WTC11 (cell line): ENCODE measurements at places on chromosomes 1 and 21. TPM values are rescaled to one million over a fixed set of nuclear protein-coding genes. Genes with fewer than 3 reads are reported as not detected.

ARHGEF2 gene
- total RNA-seq: 60.0 to 69.5 TPM (median 66.2 TPM) in 3 replicates

ARHGEF16 gene
- 15.5 to 17.2 TPM (median 16.1 TPM) in 3 replicates for total RNA-seq

MFAP2 gene
- 136 to 144 TPM (median 141 TPM) in 3 replicates for total RNA-seq

ITLN2 gene
- total RNA-seq: 5.9 to 7.8 TPM (median 7.0 TPM) in 3 replicates

LRRC7 gene
- total RNA-seq: not detected in 3 replicates

VANGL1 gene
- total RNA-seq: 13.3 to 15.8 TPM (median 13.9 TPM) in 3 replicates

PUSL1 gene
- total RNA-seq: 42.5 to 51.5 TPM (median 43.6 TPM) in 3 replicates

MYBPH gene
- not detected in 3 replicates for total RNA-seq

PRKCZ gene
- total RNA-seq: 51.9 to 52.9 TPM (median 52.5 TPM) in 3 replicates

NR1I3 gene
- total RNA-seq: 0.16 TPM in 1 of 3 replicates, not detected in the others

PDPN gene
- total RNA-seq: 128 to 158 TPM (median 135 TPM) in 3 replicates

SAMD13 gene
- 1.8 to 2.9 TPM (median 2.3 TPM) in 3 replicates for total RNA-seq

SMG5 gene
- 87.7 to 109 TPM (median 91.1 TPM) in 3 replicates for total RNA-seq

OR2T11 gene
- not detected in 3 replicates for total RNA-seq

OR2T35 gene
- total RNA-seq: not detected in 3 replicates

GRCh38 chr21:42513985-42514882 is 582 bp downstream of the SLC37A1 start:
- peak; percentile 71 for DNase-seq

DNA sequence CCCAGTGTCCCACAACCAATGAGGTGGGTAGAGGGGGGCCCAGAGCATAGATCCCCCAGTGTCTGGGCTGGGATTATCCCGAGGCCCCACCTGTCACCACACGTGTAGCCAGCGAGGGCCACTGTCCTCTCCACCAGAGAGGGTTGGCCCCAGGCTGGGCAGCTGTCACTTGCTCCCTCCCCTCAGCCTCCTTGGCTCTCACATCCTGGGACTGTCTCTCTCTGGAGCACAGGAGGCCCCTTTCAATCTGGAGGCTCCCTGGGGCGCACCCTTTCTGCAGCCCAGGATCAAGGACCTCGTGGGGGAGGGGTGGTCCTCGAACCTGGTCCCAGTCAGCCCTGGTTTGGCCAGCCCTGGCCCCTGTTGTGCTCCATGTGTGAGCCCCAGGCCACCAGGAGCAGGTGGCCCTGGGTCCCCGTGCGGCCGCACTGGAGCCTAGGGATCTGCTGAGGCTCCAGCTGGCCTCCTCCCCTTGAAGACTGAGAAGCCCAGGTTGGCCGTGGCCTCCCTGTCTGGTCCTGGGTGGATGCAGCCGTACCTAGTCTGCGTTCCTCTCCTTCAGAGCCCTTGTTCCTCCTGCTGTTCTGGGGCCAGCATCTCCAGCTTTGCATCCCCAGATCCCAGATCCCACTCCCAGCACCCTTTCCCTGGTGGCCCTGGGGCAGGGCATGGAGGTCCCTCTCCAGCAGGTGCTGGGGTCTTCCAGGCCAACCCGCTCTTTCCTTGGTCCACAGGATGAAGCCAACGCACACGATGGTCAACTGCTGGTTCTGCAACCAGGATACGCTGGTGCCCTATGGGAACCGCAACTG is 6.7 kb downstream of the TMEM201 start:
- DNase-seq: no peak

DNA sequence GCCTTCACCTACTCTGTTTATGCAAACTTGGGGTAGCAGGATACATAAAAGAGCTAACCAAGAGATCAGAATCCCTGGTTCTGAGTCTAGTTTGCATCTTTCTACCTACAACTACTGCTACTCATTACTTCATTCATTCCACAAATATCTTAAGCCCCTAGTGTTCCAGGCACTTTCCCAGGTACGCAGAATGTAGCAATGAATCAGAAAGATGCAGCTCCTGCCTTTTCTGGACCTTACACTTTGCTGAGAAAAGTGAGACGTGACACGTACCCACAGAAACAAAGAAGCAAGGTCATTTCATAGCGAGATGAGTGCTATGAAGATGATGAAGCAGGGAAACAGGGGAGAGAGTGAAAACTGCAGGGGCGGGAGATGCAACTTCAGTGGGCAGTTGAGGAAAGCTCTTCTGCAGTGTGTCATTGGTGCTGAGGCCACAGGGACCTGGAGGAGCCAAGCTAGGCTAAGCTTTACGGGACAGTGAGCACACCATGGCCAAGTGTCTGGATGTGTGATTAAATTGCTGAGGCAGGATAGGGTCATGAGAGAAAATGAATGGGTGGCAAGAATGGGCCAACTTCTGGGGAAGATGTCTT is 167.9 kb downstream of the TNFSF18 start:
- no peak for DNase-seq

GRCh38 chr1:198472997-198473396 is 67.5 kb downstream of the ATP6V1G3 start:
- DNase-seq: no peak

- DNase-seq: no peak
Observed at GRCh38 chr1:9107136-9107535, 21.8 kb downstream of the GPR157 start.

- DNase-seq: no peak
Observed at GRCh38 chr1:181804989-181805388, 256.5 kb downstream of the ZNF648 start.

GRCh38 chr1:204320382-204320804 is 39.3 kb downstream of the PLEKHA6 start:
- DNase-seq: no peak

DNA sequence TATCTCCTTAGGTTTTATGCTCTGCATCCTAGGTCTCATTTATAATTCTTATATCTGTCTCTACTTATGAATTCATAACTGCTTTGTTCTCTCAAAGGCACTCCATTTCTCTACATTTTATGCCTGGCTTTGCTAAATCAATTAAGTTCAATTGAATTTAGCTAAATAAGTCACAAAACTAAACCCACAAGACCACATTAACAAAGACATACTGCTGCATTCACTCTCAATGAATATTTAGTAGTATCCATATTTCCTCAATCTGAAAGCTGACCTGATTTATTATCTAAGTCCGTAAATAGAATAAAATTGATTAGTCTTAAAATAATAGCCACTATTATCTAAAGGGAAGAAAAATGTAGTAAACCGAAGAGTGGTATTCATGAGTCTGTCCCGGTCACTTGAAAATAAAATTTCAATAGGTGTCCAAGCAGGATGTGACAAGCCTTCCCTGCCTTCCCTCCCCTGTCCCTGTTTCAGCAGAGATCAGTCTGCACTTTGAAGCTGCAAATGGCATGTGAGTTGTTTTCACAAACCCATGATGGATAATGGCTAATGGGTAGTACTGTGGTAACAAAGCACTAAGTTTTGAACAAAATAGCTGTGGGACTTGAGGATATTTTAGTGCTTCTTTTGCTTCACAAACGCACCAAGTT is 295.0 kb upstream of the NCAM2 start:
- no peak for DNase-seq
